Activated naive CD4-positive, alpha-beta T cell treated with Interleukin-2 at 50 U/mL for 16 hours (primary cell): ENCODE measurements at places on chromosomes 1 and 21.
A peak's percentile ranks its signal among the peaks of the same experiment; 100 is the strongest.

DNA sequence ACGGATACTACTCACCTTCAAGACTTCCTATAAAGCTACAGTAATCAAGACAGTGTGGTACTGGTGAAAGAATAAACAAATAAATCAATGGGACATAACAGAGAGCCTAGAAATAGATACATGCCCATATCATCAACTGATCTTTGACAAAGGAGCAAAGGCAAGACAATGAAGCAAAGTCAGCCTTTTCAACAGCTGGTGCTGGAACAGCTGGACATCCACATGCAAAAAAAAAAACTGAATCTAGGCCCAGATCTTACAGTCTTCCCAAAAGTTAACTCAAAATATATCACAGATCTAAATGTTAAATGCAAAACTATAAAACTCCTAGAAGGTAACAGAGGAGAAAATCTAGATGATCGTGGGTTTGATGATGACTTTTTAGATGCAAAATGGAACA, 170.3 kb downstream of the MIS18A start:
- no peak for DNase-seq

DNA sequence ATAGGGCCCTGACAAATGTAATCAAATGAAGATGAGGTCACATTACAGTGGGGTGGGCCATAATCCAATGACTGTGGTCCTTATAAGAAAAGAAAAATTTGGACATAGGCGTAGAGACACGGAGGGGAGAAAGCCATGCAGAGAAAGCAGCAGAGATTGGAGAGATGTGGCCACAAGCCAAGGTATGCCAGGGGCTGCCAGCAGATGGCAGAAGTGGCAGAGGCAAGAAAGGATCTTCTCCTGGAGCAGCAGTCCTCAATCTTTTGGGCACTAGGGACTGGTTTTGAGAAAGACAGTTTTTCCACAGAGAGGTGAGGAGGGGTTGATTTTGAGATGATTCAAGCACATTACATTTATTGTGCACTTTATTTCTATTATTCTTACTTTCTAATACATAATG, 355.1 kb downstream of the NPHP4 start:
- peak; percentile 10 for DNase-seq

GRCh38 chr1:150928286-150928685, 2.1 kb downstream of the SETDB1 start:
- no peak for DNase-seq

DNA sequence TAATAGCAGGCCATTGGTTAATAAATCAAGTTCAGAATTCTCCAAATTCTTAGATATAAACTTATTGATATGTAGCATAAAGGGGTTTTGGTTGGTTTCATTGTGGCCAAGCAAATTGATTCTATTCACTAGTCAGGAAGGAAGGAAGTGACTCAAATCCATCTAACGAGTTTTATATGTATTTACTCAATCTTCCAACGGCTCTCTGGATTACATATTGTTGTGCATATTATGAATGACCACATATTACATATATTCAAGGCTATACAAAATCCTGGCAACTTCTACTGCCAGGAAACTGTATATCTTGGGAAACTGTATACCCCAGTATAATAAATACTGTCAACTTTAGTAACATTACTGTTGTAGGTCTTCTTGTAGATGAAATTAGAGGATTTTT, 20.1 kb upstream of the PDE4B start:
- no peak for DNase-seq

GRCh38 chr1:18583326-18583941, 47.2 kb upstream of the PAX7 start:
- no peak for DNase-seq

- no peak for DNase-seq
Observed at GRCh38 chr1:100380635-100381034, 28.3 kb downstream of the CDC14A start.

- no peak for DNase-seq
Observed at GRCh38 chr1:9271861-9272595, 20.7 kb upstream of the SPSB1 start.

DNA sequence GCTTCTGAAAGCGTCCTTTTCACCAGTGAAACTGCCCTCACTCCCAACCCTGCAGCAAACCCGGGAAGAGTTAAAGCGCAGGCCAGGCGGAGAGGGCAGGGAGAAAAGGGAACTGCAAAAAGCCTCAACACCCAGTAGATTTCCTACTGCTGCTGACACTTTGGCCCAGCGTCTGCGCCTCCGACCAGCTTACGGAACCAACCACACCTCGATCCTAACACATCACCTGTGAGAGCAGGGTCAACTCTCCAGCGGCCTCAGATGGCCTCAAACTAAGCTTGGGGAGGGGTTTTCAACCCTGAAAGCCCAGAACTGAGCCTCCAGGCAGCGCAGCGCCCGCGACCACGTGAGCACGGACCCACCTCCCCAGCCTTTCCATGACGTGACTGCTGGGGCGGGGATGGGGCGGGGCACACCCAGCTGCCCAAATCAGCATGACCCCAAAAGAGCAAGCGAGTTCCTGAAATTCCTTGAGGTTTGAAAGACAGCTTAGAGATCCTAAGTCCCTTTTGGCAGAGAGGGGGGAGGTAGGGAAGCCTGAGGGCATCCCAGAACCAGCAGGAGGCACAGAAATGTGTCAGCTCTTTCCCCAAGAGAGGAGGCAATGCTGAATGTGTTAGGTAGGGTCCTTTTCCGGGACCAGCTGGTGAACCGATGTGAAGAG, 59.1 kb downstream of the ITPKB start:
- peak; percentile 82 for DNase-seq

DNA sequence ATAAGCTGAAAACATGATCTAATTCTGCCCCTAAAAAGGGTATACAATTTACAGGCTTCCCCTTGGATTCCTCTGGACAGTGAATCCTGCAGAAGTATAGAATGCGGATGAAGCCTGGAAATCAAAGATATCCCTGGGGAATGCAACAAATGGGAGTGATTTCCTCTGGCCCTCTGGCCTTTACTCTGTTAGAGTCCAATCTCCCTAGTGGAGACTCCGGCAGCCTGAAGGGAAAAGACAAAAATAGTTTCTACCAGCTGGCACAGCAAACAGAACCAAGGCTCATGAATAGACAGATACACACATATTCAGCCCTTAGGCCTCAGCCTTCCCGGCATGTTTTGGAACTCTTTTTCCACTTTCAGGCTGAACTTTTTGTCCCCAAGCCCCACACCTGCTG, 3.9 kb upstream of the LRRC52 start:
- no peak for DNase-seq

GRCh38 chr1:31653717-31654473, 9.2 kb upstream of the PEF1 start:
- DNase-seq: no peak

- DNase-seq: no peak
Observed at GRCh38 chr21:27505516-27505915, 538.6 kb upstream of the ADAMTS5 start.

DNA sequence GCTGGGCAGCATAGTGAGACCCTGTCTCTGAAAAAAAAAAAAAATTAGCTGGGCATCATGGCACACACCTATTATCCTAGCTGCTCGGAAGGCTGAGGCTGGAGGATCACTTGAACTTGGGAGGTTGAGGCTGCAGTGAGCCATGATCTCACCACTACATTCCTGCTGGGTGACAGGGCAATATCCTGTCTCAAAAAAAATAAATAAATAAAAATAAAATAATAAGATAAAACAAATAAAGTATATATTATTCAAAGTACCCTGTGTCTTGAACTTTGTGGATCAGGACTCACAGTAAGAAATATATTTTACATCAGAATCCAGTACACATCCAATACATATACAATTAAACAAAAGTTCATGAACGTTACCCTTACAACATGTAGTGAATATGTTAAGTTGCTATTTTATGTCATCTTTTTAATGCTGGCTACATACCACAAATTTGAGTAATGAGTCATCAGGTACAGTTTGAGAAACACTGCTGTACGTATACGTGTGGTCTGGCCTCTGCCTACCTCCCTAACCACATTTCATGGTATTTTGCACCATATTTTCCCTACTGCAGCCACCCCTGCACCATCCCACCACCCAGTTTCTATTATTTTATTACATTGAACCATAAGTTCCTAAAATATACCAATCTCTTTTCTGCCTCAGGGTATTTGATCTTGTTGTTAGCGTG, 4.4 kb downstream of the NME7 start:
- peak; percentile 47 for DNase-seq

GRCh38 chr21:35909456-35910223, 150.7 kb downstream of the SETD4 start:
- DNase-seq: no peak

DNA sequence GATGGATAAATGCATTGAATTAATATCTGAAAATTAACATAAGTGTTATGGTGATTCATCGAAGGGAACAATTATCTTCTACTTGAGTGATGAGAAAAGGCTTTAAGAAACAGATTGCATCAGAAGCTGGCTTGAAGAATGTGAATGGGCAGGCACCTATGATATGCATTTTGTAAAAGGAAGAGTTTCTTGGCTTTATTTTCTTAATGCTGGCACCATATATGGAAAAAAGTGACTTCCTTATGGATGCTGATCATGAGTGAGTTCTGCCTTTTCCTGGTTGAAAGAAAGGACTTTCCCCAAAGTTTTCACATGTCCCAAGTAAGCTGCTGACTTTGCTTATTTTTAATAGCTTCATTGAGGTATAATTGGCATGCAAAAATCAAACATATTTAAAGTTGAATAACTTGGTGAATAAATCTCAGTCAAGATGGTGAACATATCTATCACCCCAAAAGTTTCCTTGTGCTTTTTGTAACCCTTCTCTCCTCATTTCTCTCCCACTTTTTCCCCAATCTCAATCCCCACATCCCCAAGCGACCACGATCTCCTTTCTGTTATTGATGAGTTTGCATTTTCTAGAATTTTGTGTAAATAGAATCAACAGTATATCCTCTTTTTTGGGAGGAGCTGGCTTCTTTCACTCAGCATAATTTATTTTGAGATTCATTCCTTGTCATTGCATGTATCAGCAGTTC, 74.2 kb downstream of the SPATA46 start:
- DNase-seq: no peak

DNA sequence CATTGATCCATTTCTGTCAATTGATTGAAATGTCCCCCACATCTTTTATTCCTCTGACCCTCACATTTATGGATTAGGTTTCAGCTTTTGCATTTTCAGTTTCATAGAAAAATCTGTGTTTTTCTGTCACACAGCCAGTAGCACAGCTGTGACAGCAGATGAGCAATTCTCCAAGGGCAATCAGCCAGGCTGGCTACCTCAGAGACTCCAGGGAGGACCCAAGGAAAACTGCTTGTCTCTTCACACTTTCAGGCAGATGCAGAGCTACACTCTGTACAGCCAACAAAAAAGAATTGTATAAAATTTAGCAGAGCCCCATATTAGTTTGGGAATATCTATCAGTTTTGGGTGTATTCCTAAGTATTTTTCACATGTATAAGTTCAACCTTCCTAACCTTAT, 257.2 kb downstream of the LRRC7 start:
- DNase-seq: no peak

DNA sequence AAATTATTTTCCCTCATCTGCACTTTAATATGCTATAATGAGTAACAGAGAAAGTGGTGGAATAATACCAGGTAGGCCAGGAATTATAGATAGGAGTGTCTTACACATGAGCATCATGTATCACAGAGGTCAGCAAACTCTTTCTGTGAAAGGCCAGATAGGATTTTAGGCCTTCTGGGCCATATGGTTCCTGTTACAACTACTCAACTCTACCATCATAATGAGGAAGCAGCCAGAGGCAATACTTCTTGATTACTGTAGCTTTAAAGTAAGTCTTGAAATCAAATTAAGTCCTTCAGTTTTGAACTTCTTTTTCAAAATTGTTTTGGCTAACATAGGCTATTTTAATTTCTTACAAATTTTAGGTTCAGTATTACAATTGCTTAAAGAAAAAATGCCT, 32.1 kb upstream of the IGSF3 start:
- no peak for DNase-seq

- DNase-seq: no peak
Observed at GRCh38 chr1:53521924-53522552, 62.8 kb downstream of the DMRTB1 start.

DNA sequence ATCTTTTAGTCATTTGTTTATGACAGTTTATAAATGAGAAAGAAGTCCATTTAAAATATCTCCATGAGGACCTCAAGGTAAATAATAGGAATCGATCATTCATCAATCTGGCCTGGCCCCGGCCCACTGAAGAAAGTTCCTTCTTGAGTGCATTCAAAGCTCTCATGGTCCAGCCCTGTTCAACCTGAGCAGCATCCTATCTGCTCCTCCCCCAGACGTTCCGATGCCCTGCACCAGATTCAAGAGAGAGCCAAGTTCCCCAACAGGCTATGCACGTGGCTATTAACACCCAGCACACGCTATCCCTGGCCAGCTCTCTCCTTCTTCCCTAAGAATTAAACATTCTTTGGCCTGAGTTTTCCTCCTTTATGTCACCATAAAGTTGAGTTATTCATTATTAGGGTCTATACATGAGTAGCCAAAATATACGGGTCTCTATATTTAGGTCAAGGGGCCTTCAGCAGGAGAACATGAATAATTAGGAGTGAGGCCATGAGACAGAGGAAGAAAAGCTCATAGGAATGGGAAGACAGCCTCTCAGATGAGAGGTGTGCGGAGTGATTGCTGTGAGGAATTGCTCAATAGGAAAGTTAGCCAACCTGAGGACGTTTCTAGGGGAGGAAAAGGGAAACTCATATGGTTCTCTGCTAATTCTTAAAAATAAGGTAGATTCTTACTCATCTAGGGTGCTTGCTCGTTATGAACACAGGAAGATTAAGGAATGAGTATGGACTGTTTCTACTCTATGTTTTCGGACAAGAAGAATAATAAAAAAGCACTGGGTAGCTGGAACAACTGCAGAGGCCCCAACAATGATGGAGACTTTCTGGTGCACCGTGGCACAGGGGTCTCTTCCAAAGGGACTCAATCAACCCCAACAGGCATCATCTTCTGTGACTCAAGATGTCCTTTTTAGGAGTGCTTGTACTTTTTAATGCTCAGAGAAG, 23.6 kb downstream of the RUNX1 start:
- no peak for DNase-seq

GRCh38 chr1:47814612-47815395, 182.4 kb downstream of the TRABD2B start:
- DNase-seq: no peak

GRCh38 chr1:58922302-58923089, 138.6 kb upstream of the JUN start:
- peak; percentile 26 for DNase-seq
